Small intestine (tissue), 16 donors: ENCODE measurements at places on chromosomes 16 and 17.

- DNase-seq = no peak
These were observed 2.3 kb upstream of the WFIKKN1 start for GRCh38 chr16:628321-629061.

- no peak for DNase-seq
These were observed 96.8 kb upstream of the CLEC3A start for GRCh38 chr16:77925531-77925930.

DNA sequence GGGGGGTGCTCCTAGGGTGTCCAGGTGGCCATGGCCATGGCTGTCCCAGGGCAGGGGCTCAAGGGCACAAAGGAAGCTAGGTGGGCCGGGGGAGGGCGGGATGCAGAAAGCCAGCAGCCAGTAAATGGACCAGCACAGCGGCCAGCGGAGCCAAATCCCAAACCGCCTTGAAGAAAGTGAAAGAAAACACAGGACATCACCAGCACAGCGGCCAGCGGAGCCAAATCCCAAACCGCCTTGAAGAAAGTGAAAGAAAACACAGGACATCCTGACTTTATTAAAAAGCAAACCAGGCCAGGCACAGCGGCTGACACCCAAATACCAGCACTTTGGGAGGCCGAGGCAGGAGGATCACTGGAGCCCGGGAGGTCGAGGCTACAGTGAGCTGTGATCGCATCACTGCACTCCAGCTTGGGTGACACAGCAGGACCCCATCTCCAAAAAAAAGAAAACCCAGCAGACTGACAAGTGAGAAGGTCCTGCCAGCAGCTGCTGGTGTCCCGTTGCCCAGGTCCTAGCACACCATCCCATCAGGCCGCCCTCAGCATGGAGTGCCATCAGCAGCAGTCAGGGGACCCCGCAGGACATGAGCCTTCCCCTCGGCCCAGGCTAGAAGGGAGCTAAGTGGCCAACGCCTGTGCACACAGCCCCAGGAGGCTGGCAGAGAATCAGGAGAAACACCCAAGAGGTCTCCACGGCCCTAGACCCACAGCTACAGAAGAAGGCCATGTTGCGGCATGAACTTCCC, 17.0 kb downstream of the SLC38A10 start:
- no peak for DNase-seq

- DNase-seq = no peak
These were observed 167.0 kb downstream of the MRM1 start for GRCh38 chr17:36768394-36768793.
